ENCODE measurements at places on chromosomes 4 and X.

DNA sequence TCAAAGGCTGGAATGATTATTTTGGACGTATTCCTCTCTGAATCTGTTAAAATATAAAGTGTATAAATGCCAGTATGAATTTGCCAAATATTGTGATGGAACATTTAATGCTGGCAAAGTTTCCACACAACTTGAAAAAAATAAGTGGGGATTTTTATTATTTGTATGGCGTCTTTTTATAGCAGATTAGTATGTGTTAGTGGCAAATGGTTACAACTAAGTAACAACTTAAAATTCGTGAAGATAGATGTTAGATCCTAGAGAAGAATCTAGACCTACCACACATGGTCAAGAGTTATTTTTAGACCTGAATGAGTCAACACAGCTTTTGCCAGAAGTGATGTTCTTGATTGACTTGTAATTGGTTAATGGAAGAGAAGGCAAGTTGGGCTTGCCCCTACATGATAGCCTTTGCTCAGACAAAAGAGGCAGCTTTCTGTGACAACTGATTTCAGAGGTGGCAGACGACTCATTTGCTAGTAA is 4.8 kb downstream of the CPE start:
- no peak for DNase-seq

DNA sequence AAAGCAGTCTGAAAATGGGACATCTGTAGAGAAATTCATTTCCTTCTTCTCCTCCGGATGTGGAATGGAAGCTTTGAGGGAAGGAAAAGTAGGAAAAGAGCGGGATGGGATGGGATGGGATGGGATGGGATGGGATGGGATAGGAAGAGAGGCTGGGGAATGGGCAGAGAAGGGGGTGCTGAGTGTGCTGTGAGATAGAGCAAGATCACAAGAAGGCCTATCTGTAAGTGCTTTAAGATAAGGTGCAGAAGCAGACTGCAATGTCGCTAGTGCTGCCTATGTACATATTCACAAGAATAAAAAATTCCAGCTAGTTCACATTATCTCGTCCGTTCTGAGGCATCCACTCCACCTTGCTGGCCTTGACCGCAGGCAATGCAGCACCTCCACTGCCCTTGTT is 86.2 kb downstream of the IRF2 start:
- DNase-seq, result no peak

- DNase-seq, result no peak
Observed at GRCh38 chrX:146481735-146482134, 327.8 kb upstream of the CXorf51B start.

DNA sequence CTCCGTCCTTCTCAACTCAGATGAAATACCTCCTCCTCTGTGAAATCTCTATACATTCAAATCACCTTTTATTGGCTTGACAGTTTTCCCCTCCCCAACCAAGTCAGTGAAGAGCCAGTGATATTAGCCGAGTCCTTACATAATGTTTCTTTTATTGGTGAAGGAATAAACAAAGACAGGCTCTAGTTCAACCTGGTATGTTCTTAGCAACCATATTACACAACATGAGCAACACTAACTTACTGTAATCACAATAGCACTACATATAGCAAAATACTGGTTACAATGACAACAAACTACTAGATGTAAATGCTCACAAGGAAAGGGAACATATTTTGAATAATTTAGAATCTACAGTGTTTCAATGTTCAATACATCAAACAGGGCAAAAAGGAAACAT is 19.9 kb downstream of the DHX15 start:
- DNase-seq, result no peak

GRCh38 chr4:44716597-44716996 is 9.8 kb downstream of the GNPDA2 start:
- no peak for DNase-seq

DNA sequence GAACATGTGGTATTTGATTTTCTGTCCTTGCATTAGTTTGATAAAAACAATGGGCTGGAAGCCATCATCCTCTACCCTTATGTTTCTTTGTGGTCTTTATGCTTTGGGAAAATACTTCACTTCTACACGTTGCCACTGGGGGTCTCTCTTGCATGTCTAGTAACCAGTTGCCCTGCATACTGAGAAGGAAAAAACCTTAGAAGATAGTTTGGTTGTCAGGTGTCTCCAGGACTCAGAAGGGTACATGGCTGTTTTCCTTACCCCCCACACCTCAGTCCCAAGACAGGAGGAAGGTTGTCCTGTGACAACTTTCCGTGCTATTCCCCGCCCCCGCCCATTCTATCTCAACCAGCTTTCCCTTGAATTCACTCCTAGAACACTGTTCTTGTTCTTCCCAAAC is 62.1 kb upstream of the LANCL3 start:
- DNase-seq, result no peak

- DNase-seq, result no peak
Observed at GRCh38 chr4:72942565-72942964, 127.0 kb downstream of the COX18 start.

DNA sequence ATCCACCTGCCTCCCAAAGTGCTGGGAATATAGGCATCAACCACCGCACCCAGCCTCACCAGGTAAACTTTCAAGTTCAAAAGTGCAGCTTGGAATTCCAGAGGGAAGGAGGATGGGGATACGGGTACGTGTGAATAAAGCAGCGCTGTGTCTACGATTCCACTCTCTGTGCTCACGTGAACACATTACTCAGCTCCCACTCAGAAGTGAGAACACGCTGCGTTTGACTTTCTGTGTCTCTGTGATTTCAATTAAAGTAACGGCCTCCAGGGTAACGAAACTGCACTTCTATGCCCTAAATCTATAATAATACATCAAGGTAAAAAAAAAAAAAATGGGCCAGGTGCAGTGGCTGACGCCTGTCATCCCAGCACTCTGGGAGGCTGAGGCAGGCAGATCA is 8.4 kb upstream of the ASMT start:
- DNase-seq, result peak; percentile 20

DNA sequence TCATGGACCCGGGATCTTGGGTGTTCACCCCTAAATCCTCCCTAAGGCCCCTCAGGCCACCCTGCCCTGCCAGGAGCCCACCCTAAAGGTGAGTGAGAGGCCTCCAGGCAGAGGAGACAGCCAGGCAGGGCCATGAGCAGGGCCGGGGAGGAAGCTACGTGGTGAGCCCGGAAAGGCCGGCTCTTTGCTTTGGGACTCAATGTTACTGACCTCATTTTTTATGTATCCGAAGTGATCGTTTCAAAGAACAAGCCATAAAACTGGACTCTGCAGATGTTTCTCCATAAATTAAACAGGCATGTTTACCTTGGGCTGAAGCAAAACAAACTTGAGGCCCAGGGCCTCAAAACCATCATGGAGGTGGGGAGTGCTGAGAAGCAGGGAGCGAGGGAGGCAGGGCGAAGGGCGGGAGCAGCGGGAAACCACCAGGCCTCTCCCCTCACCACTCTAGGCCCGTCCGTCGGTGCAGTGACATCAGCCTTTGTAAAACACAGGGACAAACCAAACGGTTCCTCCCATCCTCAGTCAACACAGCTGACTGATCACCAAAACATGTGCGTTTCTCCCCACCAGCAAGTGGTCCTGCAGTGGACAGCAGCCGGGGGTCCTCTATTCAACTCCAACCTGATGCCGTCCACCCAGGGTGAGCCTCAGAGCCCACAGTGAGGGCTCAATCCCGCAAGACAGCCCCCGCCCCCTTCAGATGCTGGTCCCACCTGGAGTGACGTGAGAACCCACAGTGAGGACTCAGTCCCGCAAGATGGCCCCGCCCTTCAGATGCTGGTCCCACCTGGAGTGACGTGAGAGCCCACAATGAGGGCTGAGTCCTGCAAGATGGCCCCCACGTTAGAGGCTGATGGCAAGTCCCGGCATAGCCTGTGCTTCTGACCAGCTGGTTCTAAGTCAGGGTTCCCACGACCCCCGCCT is 102.9 kb upstream of the LRPAP1 start:
- DNase-seq, result peak; percentile 64

DNA sequence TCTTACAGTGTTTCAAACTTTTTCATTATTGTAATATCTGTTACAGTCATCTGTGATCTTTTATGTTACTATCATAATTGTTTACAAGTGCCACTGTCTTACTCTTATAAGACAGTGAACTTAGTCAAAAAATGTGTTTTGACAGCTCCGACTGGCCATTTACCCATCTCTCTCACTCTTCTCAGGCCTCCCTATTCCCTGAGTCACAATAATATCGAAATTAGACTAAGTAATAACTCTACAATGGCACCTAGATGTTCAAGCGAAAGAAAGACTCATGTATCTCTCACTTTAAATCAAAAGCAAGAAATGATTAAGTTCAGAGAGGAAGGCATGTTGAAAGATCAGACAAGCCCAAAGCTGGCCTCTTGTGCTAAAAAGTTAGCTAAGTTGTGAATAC is 184.2 kb downstream of the CDS1 start:
- no peak for DNase-seq

- no peak for DNase-seq
Observed at GRCh38 chr4:153326513-153326912, 18.0 kb upstream of the MND1 start.

DNA sequence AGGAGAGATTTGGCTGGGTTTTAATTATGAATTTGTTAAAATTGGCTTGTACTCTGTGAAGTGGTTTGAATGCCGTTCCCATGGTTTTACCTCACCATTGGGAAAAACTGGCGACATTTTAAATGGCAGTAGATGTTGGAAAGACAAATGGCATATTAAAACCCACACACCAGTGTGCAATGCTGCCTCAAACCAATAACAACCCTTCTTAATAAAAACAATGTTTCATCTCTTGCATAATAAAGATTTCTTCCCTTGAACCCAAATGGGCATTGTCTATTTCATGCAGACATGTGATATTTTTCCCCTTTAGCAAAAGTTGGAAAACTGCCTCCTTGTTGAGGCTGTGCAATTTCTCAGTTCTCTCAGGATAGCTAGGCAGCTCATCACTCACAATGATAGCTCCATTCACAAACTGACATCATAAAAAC is 33.7 kb downstream of the GABRB1 start:
- no peak for DNase-seq

DNA sequence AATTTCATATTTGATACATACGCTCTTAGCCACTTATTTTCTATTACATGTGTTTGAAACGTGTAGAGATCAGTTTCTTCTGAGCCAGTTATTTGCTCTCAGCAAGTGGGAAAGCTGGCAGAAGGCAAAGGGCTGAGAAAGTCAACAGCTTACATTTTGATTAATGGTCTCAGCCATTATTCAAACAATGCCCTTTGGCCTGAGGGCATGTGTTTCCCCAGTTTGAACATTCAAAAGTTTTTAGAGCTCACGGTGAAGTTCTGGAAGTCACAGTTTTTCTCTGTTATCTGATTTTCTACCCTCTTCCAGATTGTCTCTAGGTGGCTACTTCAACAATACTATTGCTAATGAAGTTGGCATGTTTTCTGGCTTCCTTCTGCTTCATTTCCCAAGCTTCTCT is 591.8 kb upstream of the CPEB2 start:
- no peak for DNase-seq

GRCh38 chr4:1502976-1503375 is 96.7 kb upstream of the NKX1-1 start:
- DNase-seq, result peak; percentile 83

DNA sequence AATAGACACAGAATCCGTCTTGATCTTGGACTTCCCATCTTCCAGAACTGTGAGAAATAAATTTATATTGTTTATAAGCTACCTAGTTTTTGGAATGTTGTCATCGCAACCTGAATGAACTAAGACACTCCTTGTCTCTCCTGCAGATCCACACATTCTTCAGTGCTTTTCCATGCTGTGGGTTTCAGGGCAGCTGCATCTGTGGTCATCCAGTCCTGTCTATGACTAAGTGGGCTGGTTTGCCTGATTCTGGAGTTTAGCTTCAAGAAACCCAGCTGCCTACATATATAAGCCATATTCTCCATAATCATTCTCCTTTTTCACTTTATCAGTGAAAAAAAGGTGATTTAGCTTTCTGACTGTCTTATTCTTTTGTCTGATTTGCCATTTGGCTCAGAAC is 170.3 kb upstream of the KIT start:
- no peak for DNase-seq

DNA sequence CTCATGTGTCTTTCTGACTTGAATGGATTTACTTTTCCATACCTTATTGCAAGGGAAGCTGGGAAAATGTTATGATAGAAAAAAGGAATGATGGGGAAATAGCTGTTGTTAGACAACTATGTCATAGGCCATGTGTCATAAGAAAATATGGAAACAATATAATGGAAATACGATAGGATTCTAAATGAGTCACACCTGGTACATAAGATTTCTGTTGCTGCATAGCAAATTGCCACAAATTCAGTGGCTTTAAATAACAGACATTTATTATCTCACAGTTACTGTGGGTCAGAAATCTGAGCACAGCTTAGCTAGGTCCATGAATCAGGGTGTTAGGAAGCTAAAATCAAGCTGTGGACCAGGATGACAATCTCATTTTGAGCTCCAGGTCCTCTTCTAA is 44.6 kb upstream of the ANKRD50 start:
- DNase-seq, result no peak

DNA sequence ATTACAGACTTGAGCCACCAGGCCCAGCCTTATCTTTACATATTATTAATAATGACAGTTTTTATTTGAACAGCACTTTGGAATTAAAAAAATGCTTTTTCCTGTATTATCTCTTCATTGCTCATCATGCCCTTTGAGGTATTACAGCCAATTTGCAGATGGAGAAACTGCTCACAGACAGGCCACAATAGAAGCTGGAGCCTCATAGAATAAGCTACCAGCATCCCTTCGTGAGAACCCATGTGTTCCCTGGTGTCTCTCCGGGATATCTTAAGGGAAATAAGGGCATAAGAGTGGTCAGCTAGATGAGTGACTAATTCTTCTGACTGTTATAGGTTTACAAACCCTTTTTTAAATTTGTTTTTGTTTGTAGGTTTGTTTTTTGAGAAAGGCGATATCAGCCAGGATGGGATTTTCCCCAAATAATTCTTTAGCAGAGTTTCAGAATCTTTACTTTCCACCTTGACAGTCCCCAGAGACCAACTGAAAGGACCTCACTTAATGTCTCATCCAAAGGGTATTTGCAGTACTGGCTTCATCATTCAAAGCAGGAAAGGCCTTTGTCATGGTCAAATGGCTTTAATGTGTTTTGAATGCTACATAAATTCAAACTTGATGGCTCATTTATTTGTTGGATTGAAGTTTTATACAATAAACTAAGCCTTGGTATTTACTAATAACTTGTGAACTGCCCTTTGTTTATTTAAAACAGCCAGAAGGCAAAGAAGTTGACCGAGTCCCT is 48.0 kb upstream of the SOD3 start:
- no peak for DNase-seq

DNA sequence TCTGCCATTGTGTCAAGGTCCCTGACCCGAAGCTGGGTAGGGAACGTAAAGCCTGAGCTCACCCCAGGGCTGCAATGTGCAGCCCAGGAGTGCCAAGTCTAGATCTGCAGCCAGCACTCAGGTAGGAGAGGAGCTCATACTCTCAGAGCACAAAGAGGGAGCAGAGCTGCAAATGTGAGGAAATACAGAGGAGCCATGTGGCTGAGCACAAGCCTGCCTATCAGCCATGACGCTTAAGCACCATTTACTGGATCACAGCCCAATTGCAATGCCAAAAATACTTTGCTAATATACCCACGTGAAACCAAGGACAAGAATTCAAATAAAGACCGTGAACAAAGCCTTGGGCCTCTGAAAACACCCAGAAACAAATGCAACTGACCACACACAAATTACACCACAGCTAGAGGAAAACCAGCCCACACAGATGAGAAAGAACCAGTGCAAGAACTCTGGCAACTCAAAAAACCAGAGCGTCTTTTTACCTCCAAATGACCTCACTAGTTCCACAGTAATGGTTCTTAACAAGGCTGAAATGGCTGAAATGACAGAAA is 69.0 kb upstream of the HPF1 start:
- DNase-seq, result no peak

- no peak for DNase-seq
Observed at GRCh38 chrX:71095981-71096759, 519 bp downstream of the FOXO4 start.

- DNase-seq, result no peak
Observed at GRCh38 chr4:121654738-121655137, 42.0 kb downstream of the ANXA5 start.

Measured in chondrocyte (in vitro differentiated cells).